ENCODE measurements at places on chromosomes 3 and 15.

DNA sequence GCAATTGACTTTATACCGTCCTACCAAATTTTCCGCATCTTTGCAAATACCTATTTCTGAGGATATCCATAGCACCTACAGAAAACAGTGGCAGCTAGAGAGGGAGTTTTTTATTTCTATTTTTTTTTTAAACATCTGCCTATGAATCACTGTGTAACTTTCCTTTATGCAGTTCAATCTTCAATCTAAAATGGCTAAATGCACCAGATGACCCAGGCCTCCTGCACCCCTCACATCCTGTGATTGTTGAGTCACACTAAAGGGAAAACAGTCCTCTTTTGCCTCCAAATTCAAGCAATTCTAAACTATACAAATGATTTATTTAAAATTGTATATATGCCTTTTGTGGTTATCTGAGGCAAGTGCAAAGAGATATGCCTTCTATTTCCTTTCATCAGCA lies 20.1 kb upstream of the BCL6 start:
- no peak for DNase-seq

DNA sequence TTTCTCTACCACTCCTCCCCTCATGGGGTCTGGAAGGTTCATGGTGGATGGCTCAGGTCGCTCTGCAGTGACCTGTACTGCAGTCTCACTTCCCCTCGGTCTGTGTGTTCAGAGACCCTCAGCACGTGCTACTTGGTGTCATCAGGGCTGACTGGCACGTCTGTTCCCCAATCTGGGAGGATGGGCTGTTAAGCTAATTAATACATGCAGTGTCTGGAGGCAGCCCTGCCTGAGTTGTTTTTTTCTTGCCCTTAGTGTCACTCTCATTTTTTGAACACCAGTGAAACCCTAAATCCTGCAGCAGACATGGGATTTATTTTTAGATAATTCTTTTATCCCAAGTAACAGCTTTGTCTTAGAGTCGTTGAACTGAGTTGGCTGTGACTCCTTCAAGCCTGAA lies 64.6 kb downstream of the ARNT2 start:
- no peak for DNase-seq

DNA sequence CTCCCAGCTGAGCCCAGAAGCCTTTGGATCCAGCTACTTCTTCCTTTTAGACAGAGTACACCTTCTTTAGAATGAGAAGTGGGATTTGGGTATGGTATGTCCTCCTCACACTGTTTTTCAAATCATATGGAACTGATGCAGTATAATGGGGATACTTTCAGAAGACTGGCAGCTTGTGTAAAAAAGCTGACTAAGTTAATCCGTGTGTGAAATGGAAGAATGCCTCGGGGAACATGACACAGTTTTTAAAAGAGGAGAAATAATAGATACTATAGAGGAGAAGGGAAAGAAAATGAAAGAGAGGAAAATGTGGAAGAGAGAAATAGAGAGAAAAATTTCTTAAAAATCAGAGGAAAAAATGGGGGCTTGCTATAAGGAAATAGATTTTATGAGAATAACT lies 47.7 kb downstream of the TUSC7 start:
- no peak for DNase-seq

DNA sequence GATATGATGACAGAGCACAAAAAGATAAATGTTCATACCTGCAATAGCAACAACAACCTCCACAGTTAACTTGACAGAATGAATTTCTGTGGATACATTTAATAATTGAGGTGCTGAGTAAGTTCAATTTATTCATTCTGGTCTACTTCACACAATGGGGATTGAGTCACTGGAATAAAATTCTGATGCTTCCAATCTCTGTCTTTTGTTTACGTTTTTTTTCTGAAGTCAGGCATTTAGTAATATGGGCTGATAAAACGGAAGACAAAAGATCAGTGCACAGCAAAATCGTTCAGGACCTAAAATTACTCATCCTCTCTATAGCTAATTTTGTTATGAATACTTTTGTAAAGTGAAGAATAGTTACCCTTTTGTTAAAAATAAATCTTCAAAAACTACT lies 565.9 kb upstream of the CCDC54 start:
- no peak for DNase-seq

DNA sequence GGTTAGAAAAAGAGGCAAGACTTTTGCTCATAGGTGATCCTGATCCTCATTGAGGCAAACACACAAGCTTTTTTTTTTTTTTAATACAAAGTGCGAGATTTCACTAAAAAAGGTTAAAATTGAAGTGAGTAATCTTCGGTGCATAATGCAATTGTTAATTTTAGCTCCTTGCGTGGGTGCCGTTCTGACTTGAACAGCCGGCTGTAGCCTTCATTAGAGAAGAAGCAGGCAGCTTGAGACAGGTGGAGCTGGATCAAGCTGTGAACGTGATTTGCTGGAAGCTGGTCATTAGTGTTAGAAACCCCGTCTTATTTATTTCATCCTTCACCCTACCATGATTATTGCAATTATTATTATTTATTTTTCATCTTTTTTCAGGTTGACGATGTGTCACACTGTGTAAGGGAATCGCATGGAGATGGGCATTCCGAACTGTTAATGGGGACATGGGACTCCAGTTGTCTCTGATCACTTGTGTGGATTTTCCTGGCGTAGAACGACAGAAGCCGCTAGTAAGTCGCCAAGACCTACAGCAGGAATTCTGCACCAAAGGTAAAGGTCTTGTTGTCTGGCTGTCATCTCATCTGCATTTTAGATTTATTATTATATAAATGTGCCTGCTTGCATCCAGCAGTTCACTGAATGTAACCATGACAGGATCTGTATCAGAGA lies 40.2 kb downstream of the ARPP21 start:
- no peak for DNase-seq

GRCh38 chr15:40175160-40175559 lies 14.3 kb downstream of the BUB1B start:
- no peak for DNase-seq
